ENCODE measurements at places on chromosomes 6 and 20.
A peak's percentile ranks its signal among the peaks of the same experiment; 100 is the strongest.

DNA sequence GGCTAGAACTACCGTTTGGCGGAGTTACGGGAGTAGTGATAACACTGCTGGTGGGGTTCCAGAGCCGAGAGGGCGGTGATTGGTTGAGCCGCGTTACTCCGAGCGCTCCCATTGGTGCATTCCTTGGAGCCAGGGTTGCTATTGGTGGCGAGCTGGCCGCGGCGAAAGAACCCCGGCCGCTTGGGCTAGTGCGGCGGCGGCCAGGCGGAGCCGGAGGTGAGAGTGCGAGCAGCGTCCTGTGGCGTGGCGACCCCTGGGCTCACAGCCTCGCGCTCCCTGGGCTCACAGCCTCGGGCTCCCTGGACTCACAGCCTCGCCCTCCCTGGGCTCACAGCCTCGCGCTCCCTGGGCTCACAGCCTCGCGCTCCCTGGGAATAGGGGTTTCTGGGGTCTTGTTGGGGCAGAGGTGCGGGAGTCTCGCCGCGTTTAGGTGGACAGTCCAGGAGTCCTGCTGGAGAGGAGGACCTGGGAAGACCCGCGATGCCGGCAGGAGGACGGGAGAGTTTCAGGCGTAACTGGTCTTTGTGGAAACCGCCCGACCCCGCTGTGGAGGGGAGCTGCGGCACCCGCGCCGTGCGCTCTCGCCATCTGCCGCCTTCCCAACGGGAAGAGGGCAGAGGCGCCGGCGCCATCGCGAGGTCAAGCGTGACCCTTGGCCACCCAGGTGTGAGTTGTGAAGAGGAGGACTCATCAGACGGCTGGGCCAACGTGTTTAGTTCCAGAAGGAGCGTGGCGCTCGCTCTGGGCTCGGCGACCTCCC is 12.2 kb downstream of the PRDM13 start:
- DNase-seq: no peak

GRCh38 chr6:28643017-28643740 is 117.5 kb downstream of the GPX5 start:
- DNase-seq: no peak

- DNase-seq: no peak
These were observed 40.9 kb upstream of the PTPN1 start for GRCh38 chr20:50469176-50469723.

DNA sequence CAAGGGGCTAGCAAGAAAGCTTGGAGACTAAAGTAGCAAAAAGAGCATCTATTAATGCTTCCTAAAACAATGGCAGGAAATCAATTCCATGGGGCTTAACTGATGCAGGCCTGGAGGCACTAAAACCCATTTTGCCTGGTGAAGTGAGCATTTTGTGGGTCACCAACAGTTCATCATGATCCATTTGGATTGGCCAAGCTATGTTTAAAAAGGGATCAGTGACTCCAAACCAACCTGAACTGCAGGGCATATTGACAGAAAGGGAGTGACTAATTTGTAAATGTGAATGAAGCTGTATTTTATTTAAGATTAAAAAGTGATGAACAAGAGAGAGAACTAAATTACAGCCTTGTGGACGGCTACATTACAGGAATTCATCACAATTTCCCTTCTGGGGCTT is 132.0 kb downstream of the PCSK2 start:
- no peak for DNase-seq

- peak; percentile 88 for DNase-seq
These were observed 18.8 kb downstream of the PLCB4 start for GRCh38 chr20:9087531-9088217.

- DNase-seq: no peak
These were observed 70.4 kb upstream of the MLN start for GRCh38 chr6:33874136-33874760.

DNA sequence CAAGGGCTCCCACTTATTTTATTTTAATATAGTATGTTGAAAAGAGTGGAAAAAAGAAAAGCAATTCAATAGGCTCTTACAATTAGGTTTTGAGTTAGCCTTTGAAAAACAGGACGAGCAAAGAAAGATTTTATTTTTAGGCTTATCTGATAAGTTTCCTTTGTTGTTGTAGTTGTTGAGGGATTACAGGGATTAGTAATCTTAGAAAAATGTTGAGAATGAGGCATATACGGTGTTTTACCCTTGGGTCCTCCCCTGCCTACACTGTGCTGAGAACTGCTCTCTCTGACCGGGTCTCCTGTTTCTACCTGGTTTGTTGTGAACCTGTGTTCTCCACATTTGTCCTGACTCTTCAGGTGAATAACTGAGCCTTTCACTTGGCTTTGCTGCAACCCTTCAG is 16.7 kb downstream of the TRAPPC3L start:
- no peak for DNase-seq

GRCh38 chr6:137589067-137589848 is 95.1 kb upstream of the OLIG3 start:
- no peak for DNase-seq

- DNase-seq: no peak
These were observed 18.9 kb upstream of the ADGRF5 start for GRCh38 chr6:46940433-46941226.

- no peak for DNase-seq
These were observed 53.5 kb downstream of the RCAN2 start for GRCh38 chr6:46437671-46438221.

GRCh38 chr6:153074761-153075160 is 56.3 kb downstream of the RGS17 start:
- DNase-seq: no peak

DNA sequence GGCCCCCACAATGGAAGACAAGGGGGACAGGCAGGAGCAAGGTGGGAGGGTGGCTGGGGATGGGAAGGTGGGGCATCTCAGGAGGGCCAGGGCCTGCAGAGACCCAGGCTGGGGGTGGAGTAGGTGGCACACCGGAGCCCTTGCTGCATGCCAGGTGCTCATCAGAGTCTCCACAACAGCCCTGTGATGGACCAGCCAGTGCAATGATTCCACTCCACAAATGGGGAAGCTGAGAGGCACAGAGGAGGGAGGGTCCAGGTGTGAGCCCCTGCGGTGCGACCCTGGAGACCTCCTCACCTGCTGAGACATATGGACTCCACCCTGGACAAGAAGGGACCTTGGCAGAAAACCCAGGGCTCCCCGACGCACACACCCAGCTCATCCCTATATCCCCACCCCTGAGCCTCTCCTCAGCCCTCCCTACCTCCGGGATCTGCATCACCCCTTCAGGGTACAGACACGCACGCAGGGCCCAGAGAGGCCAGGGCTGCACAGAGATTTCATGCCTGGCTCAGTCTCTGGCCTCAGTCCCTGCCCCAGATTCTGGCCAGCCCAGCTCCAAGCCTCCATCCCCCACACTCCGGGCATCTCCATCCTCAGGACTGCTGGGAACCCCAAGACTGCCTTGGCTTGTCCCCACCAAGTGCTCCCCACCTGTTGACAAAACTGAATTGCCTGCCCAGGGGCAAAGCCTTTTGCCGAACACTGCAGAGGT is 7.1 kb upstream of the GRM4 start:
- DNase-seq: no peak

DNA sequence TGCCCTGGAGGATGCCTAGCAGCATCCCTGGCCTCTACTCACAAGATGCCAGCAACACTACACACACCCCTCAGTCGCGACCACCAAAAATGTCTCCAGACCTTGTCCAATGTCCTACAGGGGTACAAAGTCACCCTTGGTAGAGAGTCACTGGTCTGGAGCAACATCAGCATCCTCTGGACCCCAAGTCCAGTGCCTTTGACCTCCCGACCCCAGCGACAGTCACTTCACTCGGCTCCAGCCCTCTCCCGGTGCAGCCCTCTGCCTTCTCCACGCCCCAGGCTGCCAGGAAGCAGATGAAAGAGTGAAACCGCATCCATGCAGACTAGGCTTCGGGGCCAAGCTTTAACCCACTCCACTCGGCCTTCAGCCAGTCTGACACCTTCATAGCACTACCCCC is 92.0 kb upstream of the SRSF6 start:
- DNase-seq: no peak

- no peak for DNase-seq
These were observed 1.2 kb upstream of the ACAT2 start for GRCh38 chr6:159760602-159761057.

GRCh38 chr6:3861424-3861823 is 12.3 kb downstream of the FAM50B start:
- DNase-seq: no peak

GRCh38 chr6:133291671-133292070 is 50.5 kb downstream of the EYA4 start:
- DNase-seq: no peak

DNA sequence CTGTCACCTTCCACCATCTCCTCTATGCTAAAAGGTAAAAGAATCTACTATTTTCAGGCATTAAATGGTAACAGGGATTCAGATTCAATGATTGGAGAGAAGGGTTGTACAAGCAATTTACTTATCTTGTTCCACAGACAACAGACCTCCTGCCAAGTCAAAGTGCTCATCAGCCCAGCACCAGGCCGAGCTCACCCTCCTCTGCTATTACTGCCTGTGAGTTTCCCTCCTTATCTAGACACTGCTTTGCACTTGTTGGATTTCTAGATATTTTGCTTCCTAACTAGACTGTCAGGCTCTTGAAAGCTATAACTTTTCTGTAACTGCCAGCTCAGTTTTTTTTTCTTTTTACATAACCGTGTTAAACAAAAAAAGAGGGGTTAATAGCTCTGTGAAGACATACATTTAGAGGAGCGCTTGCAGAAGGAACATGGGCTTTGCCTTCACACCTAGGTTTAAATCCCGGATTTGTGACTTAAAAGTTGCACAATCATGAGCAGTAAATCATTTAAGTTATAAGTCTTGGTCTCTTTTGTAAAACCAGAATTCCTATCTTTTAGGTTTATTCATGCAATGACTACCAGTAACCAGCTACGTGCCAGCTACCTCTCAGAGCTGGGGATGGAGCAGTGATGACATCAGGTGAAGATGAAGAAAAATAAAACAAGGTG is 1.1 kb upstream of the FAM162B start:
- no peak for DNase-seq

GRCh38 chr6:81054036-81054435 is 698.4 kb downstream of the TENT5A start:
- DNase-seq: no peak

- DNase-seq: no peak
These were observed 39.3 kb downstream of the BAK1 start for GRCh38 chr6:33540768-33541167.

- DNase-seq: no peak
These were observed 68.8 kb upstream of the ZNFX1 start for GRCh38 chr20:49346682-49347081.

DNA sequence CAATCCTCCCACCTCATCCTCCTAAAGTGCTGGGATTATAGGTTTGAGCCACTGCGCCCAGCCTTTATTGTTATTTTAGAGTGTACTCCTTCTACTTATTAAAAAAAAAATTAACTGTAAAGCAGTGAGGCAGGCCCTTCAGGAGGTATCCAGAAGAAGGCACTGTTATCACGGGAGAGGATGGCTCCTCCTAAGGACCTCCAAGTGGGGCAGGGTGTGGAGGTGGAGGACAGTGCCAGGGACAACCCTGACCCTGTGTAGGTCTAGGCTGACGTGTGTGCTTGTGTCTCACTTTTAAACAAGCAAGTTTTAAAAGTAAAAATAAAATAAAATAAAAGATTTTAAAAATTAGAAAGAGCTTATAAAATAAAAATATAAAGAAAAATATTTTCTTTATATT is 23.7 kb upstream of the TAF4 start:
- no peak for DNase-seq

- DNase-seq: no peak
These were observed 158.1 kb downstream of the CDH26 start for GRCh38 chr20:60116128-60116909.
